ENCODE measurements at places on chromosomes 12 and 14.

- no peak overlapping the region for H3K4me3 ChIP-seq
- no peaks in the 10 kb centered on the region for H3K27me3 ChIP-seq
- no peaks in the 10 kb centered on the region for H3K36me3 ChIP-seq
- no peak overlapping the region for H3K27ac ChIP-seq
- DNase-seq: no peak
These were observed 4.6 kb downstream of the SALL2 start for GRCh38 chr14:21521501-21521900.

DNA sequence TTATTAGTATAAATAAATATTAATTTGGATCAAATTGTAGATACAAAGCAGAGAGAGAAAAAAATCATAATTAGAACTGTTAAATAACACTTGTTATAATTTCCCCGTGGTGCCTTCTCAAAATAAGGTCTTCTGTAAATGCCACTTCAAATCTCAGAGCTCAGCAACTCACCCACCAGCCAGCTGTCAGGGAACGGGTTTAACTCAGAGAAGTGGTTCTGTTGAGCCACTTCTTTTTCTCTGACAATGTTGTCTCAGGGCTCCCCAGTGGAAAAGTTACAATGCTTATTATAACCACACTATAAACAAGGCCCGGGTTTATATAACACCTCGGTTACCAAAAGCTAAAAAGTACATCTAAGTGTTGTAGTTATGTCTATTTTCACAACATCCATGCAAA lies 452.6 kb downstream of the GLT1D1 start:
- no peak overlapping the region for H3K4me3 ChIP-seq
- H3K36me3 ChIP-seq: no peaks in the 10 kb centered on the region
- H3K27ac ChIP-seq: no peak overlapping the region
- H3K27me3 ChIP-seq: no peaks in the 10 kb centered on the region

- no peak overlapping the region for H3K27ac ChIP-seq
- no peak for DNase-seq
- H3K27me3 ChIP-seq: peaks cover 7% of the 10 kb centered on the region
- H3K36me3 ChIP-seq: peaks cover 2% of the 10 kb centered on the region
- no peak overlapping the region for H3K4me3 ChIP-seq
These were observed 52.6 kb downstream of the RIMBP2 start for GRCh38 chr12:130663514-130663913.

GRCh38 chr14:97271451-97271960 lies 474.3 kb downstream of the VRK1 start:
- no peak for DNase-seq
- no peak overlapping the region for H3K27ac ChIP-seq
- no peaks in the 10 kb centered on the region for H3K36me3 ChIP-seq
- no peak overlapping the region for H3K4me3 ChIP-seq
- peaks cover 2% of the 10 kb centered on the region for H3K27me3 ChIP-seq

DNA sequence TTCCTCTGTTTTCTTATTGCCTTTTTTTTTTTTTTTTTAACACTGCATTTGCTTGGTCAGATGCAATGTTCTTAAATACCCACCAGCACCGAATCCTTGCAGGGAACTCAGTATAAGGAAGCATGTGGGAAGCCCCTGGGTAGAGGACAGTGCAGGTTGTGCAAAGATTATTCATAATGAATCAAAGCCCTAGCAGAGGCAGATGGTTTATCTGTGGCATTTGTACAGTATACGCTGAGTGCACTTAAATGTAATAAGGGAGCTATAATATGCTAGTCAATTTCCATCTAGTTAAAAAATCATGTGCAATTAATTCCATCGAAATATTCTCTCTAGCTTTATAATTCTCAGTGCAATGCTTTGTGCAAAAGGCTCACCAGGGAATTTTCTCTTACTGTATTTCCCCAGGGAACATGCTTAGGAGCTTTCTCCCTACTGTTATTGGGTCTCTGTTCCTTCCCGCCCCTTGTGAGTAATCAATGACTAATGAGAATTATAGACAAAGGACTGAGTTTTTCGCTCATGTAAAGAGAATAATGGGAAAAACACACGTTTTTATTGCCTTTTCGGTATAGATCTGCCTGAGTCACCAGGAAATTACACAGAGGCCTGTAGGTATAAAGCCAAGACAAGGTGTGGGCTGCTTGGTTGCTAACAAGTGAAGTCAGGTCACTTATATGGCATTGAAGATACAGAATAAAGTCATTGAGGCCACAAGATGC lies 1214.3 kb upstream of the TMEM132C start:
- no peak overlapping the region for H3K4me3 ChIP-seq
- no peak for DNase-seq
- no peaks in the 10 kb centered on the region for H3K27me3 ChIP-seq
- H3K27ac ChIP-seq: no peak overlapping the region
- H3K36me3 ChIP-seq: no peaks in the 10 kb centered on the region
- no peaks in the 10 kb centered on the region for H3K4me1 ChIP-seq

DNA sequence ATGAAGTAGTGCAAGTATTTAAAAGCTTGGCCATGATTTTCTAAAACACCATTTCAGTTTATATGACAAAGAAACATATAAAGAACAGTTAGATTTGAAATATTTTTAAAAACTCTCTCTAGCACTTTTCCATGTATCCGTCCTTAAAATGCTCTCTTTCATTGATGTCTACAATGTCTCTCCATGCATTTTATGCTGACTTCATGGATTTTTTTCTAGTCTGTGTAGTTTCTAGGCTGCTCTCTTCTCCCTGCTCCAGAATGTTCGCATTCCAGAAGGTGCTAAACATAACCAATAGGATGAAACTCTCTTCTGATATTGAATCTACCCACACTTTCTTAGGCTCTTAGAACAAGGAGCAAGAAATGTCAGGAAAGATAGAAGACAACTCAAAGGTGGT lies 124.8 kb downstream of the PLCZ1 start:
- H3K36me3 ChIP-seq: no peaks in the 10 kb centered on the region
- no peak overlapping the region for H3K27ac ChIP-seq
- H3K27me3 ChIP-seq: no peaks in the 10 kb centered on the region
- no peak overlapping the region for H3K4me3 ChIP-seq
- no peak for DNase-seq
- H3K4me1 ChIP-seq: no peaks in the 10 kb centered on the region

DNA sequence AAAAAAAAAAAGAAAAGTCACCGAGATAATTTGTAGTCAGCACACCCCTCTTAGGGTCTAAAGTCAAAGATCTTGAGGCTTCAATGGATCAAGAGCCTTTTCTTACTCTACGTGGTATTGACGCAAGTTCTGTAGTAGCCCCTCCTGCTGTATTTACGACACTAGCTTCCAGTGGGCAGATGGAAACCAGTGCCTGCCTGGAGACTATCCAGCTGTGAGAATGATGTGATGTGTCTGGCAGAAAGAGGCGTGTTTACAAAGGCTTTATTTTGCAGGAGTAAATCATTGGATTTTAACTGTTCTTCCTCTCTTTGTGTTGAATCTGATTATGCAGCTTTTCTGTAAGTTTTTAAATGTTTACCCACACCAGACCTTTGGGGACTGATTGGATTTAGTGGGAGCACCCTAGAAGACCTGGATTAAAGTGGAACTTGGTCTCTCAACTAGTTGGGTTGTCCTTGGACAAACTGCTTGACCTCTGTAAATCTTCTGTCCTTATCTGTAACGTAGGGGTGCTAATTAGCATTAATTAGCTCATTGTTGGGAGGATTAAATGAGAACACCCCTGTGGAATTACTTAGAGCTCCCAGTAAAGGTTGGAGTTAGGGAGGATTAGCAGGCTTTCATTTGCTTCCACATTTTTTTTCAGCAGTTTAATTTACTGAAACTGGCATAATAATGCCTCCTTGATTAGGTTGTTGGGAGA lies 72.4 kb downstream of the RASSF3 start:
- H3K27me3 ChIP-seq: no peaks in the 10 kb centered on the region
- no peak for DNase-seq
- peaks cover 92% of the 10 kb centered on the region for H3K4me1 ChIP-seq

GRCh38 chr14:77126461-77126990 lies 15.1 kb downstream of the ZDHHC22 start:
- no peak for DNase-seq
- peaks cover 14% of the 10 kb centered on the region for H3K4me1 ChIP-seq
- H3K27me3 ChIP-seq: peaks cover 29% of the 10 kb centered on the region
- no peak overlapping the region for H3K27ac ChIP-seq
- H3K4me3 ChIP-seq: no peak overlapping the region

- H3K4me3 ChIP-seq: no peak overlapping the region
- H3K4me1 ChIP-seq: peaks cover 57% of the 10 kb centered on the region
- no peaks in the 10 kb centered on the region for H3K27me3 ChIP-seq
- no peak for DNase-seq
These were observed 23.1 kb downstream of the ATP2A2 start for GRCh38 chr12:110304061-110304551.

DNA sequence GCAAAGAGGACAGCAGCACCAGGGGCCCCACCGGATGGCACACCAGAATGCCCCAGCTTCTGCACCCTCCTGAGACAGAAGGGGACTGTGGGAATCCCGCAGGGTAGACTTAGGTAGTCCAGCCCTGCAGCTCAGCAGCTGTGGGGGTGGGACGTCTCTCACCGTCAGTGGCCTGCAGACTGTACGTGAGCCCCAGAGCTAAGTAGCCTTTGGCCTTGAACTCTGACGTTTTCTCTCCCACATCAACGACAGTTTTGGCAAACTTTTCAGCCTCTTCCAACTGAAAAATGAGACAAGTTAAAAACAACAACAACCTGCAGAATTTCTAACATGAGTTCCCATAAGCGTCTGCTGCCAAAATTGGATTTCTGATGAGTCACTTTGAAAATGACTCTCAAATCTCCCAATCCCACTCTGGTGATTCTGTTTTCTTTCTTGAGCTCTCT lies 161.4 kb downstream of the TTC7B start:
- H3K4me1 ChIP-seq: peaks cover 17% of the 10 kb centered on the region
- no peak for DNase-seq
- H3K36me3 ChIP-seq: no peaks in the 10 kb centered on the region
- no peak overlapping the region for H3K4me3 ChIP-seq
- H3K27ac ChIP-seq: no peak overlapping the region

DNA sequence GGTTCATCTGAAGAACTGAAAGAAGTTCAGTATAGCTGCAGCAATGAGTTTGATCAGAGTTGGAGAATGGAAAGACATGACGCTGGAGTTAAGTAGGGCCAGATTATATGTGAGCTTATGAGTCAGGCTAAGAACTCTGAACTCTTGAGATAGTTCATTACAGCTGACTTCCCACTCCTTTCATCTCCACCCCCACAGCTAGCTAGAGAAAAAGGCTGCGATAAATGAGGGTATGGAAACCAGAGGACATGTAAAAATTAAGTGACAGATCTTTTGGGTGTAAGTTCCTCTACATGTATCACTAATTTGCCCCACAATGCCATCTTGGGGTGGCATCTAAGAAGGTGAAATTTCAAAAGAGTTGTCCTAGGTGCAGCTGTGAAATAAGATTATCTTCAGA lies 28.6 kb downstream of the PYM1 start:
- H3K27me3 ChIP-seq: no peaks in the 10 kb centered on the region
- H3K4me3 ChIP-seq: no peak overlapping the region
- H3K27ac ChIP-seq: peak overlapping the region; percentile 28
- peaks cover 4% of the 10 kb centered on the region for H3K36me3 ChIP-seq
- peaks cover 8% of the 10 kb centered on the region for H3K4me1 ChIP-seq
- DNase-seq: peak; percentile 14

DNA sequence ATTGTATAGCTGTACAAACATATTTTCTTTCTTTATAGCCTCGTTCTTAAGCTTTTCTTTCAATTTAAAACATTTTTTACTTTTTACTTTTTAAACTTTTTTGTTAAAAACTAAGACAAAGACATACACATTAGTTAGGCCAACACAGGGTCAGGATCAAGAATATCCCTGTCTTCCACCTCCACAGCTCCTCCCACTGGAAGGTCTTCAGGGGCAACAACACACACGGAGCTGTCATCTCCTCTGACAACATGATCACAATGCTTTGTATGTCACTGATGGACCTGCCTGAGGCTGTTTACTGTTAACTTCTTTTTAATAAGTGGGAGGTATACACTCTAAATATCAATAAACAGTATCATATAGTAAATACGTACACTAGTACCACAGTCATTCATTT lies 191.3 kb downstream of the SYT10 start:
- no peaks in the 10 kb centered on the region for H3K4me1 ChIP-seq
- H3K4me3 ChIP-seq: no peak overlapping the region
- H3K36me3 ChIP-seq: no peaks in the 10 kb centered on the region
- no peak overlapping the region for H3K27ac ChIP-seq
- H3K27me3 ChIP-seq: no peaks in the 10 kb centered on the region

GRCh38 chr12:92437452-92437851 lies 265.3 kb upstream of the PLEKHG7 start:
- H3K4me1 ChIP-seq: peaks cover 59% of the 10 kb centered on the region
- H3K27ac ChIP-seq: peak overlapping the region; percentile 55
- H3K4me3 ChIP-seq: no peak overlapping the region
- no peaks in the 10 kb centered on the region for H3K27me3 ChIP-seq
- no peak for DNase-seq

GRCh38 chr12:113086249-113087164 lies 30.0 kb downstream of the DTX1 start:
- H3K27ac ChIP-seq: peak overlapping the region; percentile 74
- peaks cover 76% of the 10 kb centered on the region for H3K4me1 ChIP-seq
- no peaks in the 10 kb centered on the region for H3K36me3 ChIP-seq
- H3K27me3 ChIP-seq: no peaks in the 10 kb centered on the region
- H3K4me3 ChIP-seq: peak overlapping the region; percentile 33

GRCh38 chr14:77125281-77125801 lies 16.2 kb downstream of the ZDHHC22 start:
- no peak overlapping the region for H3K27ac ChIP-seq
- peak overlapping the region; percentile 55 for H3K4me3 ChIP-seq
- DNase-seq: no peak
- H3K36me3 ChIP-seq: no peaks in the 10 kb centered on the region
- H3K27me3 ChIP-seq: peaks cover 25% of the 10 kb centered on the region

DNA sequence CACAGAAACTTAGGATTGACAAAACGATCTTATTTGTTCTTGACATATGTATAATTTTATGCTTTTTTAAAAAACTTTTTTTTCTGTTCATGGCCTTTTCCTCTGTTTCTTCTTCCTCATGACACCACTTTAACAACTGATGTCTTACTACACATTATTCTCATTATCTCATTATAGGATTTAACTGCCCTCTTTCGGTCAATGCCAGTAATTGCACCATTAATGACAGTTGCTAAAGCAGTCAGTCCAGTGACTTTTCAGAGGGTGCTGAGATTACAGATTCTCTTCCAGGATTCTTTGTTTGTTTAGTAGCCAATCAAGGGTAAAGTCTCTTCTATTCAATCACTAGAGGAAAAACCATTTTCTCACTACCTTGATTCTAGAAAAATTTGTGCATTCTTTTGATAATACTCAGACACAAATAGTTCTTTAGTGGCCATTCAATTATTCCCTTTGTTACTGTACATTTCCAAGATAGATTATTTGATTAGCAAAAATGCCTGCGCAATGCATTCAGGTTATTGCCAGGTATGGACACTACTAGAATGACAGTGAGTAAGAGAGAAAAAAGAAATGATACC lies 50.1 kb downstream of the KLRG1 start:
- H3K4me1 ChIP-seq: peaks cover 41% of the 10 kb centered on the region
- H3K36me3 ChIP-seq: peaks cover 10% of the 10 kb centered on the region
- no peaks in the 10 kb centered on the region for H3K27me3 ChIP-seq
- H3K4me3 ChIP-seq: no peak overlapping the region
- H3K27ac ChIP-seq: peak overlapping the region; percentile 31
- no peak for DNase-seq

DNA sequence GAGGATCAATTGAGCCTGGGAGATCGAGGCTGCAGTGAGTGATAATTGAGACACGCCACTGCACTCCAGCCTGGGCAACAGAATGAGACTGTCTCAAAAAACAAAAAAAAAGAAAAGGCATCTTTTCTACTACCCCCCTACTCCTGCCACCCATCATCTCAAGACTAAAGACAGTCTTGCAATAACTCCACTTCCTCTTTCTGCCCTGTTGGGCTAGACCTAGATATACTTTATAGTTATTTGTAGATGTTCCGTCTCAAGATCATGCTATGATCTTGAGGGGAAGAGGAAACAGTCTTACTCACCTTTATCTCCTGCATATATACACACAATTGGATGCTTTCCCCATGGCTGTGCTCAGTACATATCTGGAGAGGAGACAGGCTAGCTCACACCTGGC lies 12.1 kb upstream of the ESPL1 start:
- no peak overlapping the region for H3K4me3 ChIP-seq
- H3K27me3 ChIP-seq: no peaks in the 10 kb centered on the region
- no peak for DNase-seq
- peak overlapping the region; percentile 6 for H3K27ac ChIP-seq

Measured in activated naive CD8-positive, alpha-beta T cell treated with anti-CD3 and anti-CD28 coated beads, Interleukin-2, amount 50 U/mL, for 24 hours (primary cell).